ENCODE measurements at places on chromosomes 4 and X. TPM values are rescaled to one million over a fixed set of nuclear protein-coding genes. Genes with fewer than 3 reads are reported as not detected.

DNA sequence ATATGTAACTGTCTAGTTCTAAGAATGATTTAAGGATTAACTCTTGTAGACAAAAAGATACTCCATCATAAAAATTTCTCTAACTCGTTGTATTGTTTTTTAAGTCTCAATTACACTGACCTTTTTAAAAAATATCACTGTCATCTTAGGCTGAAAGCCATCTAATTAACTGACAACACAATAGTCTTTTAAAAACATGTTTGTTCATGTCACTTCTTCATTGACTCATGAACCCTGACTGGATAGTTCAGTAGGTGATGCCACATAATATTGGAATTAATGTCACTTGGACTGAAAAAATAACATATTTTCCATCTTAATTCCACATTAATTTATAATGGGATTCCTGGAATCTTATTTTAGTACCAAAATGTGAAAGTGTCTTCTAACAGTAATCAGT, 179.3 kb downstream of the ADGRL3 start:
- no peak for DNase-seq

DNA sequence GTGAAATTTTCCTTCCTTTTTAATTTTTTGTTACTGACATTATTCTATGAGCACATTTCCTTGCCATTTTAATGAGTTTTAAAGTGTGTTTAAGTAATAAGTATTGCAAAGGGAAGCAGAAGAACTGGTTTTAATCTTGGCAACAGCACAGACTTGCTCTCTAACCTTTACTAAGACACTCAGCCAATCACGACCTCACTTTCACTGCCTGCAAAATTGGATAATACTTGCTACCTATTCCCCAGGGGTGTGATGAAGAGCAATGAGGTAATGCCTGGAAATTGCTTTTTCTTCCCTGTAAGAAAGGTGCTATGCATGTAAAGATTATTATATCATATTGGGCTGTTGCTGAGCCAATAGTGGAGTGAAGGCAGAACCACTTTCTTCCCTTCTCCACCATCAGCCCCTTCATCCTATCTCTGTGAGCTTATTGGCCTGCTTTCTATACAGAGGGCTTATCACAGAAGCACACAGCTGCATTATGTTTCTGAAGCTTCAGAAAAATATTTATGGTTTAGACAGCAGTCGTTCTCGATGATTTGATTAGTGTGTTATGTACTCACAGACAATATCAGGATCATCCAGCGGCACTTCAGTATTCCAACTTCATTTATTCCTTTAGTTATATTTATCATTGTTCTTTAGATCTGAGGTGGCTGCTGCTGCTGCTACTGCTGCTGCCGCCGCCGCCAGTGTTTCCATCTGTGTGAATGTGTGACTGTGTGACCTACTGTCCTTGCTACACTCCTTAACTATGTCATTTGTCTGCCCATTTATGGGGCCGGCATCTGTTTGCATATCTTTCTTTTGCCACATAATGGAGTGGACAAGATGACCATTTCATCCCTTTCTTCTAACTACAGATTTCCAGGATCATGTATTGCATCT, 255.1 kb downstream of the C4orf33 start:
- DNase-seq, result no peak

The HPGD gene
- total RNA-seq, result not detected

The FHDC1 gene
- 0.06 TPM for total RNA-seq

GRCh38 chr4:41268721-41269517, 12.2 kb downstream of the UCHL1 start:
- DNase-seq, result no peak

DNA sequence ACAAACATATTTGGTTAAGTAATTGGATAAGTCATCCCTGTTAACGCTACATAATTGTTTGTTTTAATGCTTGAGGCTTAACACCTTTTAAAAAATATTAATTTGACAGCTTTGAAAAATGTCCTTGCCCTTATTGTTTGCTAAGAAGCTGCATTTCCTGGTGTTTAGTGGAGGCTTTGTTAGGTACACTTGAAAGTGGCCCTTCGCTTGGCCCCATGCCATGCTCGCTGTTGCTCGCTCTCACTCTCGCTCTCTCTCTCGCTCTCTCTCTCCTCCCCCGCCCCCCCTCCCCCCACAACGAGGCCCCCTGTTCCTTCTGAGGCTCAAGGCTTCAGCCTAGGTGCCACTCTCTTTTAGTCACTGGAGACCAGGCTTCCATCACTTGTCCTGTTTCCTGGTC, 139.6 kb downstream of the DCLK2 start:
- DNase-seq, result no peak

DNA sequence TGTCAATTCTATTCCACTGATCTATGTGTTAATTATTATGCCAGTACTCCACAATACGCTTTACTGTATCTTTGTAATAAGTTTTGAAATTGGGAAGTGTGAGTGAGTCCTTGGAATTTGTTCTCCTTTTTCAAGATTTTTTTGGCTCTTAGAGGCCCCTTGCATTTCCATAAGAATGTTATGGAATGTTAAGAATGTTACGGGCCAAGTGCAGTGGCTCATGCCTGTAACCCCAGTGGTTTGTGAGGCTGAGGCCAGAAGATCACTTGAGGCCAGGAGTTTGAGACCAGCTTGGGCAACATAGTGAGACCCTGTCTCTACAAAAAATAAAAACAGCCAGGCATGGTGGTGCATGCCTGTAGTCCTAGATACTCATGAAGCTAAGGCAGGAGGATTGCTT, 167.6 kb upstream of the CXorf66 start:
- DNase-seq, result no peak

DNA sequence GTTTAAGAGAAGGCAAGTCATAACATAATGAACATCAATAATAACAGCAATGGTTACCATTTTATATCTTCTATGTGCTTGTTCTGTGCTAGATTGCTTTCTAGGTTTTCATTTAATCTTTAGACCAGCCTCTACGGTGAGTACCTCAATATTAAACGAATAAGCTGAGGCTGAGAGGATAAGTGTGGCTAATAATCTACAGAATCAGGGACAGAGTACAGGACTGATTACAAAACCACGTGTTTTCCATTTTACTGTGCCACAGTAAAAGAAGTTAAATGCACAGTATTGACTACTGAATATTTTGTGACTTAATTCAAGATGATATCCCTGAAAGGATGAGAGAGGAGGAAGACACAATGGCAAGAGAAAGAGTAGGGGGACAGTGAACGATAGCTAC, 56.3 kb downstream of the HUWE1 start:
- no peak for DNase-seq

DNA sequence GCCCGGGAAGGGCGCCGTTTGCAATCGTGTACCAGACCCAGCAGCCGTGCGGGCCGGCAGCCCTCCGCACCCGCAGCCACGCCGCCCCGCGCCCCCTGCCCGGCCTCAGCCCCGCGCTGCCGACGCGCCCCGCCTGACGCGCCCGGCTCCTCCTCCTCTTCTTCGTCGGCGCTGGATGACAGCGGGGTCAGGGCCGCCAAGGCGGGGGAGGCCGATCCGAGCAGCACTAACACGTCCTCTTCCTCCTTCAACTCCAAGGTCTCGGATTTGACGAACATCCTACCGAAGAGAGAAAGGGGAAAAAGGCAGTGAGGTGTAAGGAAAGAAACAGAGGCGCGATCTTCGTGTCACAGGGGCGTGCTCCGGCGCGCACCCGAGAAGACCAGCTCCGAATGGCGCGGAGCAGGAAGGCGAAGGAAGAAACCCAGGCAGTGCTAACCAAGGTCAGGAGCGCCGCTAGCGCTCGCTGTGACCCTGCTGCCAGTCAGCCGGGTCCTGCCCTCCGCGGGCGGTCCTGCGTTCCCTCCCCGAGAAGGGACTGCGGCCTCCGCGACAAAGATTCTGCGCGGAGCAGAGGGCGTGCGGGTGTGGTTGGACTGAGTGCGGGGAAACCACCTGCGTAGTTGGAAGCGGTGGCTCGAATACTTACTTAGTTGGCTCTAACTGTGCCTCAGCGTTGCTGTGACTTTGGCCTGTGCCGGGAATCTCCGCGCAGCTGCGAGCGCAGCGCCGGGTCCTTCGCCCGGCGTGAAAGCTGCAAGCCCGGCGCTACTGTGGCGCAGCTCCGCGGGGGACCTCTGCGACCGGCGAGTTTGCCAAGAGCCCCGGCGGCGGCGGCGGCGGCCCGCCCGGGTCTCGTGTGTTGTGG, 548 bp downstream of the NEUROG2 start:
- no peak for DNase-seq

The TMPRSS11B gene
- total RNA-seq, result not detected

DNA sequence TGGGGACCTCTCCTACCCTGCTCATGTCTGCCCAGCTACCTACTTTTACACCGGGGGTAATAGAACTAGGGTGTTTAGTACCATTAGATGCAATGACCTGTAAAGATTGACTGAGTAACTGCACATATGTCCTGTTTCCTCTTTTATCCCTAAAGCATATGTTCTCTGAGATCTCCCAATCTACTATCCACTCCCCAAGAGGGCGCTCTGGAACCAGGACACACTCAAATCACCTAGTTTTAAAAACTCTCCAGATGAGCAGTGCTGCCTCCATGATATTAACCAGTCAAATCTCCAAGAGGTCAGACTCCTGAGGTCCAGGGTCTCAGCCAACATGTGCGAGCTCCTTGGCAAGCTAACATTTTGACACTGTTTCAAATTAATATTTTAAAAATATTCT, 87.0 kb upstream of the TSPAN5 start:
- peak; percentile 63 for DNase-seq

- peak; percentile 72 for DNase-seq
Observed at GRCh38 chrX:18390941-18391538, 34.4 kb upstream of the CDKL5 start.

DNA sequence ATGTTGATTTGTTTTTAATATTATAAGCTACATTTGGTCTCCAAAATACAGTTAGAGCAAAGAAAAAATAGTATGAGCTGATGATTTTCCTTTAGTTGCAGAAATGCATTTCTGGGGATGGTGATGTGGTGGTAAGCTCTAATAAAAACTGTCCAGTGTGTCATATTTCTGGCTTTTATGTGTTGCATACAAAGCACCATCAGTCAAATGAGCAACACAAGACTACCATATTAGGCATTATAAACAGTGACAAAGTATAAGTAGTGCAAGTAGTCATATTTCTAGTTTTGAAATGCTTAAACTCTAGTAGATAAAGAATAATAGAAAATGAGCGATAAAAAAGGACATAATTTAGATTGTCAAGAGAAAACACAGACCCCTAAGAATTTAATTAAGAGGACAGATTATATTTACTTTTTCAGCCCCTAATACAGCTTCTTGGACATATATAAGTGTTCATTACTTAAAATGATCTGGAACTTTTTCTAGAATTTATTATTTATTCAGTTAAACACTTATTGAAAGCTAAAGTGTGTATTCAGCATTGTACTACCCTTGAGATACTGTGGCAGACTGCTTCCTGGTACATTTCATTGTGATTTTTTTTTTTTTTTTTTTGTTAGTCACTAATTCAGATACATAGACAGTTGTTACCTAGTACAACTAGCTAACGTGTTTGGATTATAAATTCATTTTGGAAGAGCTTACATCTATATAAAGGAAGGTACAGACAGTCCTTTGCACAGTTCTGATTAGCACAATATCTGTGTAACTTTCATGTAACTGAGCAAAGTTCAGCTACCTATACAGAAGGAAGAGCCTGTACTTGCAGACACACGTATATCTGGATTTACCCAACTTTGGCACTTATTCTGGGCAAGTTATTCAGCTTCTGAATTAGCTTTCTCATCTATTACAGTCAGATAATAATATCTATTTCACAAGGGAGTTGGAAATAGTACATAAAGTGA, 22.3 kb downstream of the RAP1GDS1 start:
- DNase-seq, result no peak

DNA sequence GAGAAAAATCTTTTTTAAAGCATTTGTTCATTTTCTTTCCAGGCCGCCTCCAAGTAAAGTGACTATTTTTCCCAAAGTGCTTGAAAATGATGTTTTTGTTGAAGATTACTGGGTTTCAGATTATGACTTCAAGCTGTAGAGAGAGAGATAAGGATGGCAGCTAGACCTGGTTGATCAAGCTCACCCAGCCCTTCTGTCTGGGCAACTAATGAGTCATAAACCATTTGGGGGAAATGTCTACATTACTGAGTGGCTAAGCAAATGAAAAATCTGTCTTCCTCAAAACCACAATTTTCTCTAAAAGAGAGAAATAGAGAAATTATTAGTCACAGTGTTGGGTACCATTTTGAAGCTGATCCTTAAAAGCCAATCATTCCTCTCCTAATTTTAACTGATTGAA, 355.4 kb upstream of the CPEB2 start:
- no peak for DNase-seq

DNA sequence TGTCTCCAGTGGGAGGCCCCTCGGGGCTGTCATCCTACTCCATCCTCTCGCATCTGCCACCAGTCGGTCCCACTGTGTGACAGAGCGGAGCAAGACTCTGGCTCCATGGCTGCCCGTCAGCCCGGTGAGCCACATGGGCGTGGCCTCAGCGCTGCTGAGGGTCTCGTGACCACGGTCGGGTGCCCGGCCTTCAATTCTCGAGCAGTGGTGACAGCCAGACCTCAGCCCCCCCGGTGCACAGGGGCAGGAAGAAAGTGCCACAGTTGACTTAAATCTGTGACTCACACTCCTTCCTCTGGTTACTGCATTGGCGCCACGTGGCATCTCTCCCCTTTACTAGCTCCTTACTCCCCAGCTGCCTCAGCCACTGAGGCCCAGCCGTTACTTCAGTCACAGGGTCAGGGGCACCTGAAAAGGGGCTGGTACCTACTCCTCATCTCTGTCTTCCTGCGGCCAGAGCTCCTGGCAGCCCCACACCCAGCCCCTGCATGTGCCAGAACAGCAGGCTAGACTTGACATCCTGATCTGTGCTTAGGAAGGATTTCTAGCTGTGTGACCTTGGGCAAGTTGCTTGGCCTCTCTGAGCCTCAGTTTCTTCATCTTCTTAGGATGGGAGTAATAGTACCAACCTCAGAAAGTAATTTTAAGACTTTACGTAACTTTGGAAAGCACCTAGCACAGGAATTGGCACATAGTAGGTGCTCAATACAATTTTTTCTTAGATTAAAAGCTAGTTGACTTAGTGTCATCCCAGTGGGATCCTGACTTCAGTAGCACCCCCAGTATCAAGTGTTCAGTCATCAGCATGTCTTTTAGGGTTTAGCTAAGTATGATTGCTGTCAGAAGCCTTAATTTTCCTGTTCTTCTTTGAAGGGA, 66.1 kb downstream of the TNIP2 start:
- no peak for DNase-seq
